ENCODE measurements at places on chromosomes 6 and 20. TPM values are rescaled to one million over a fixed set of nuclear protein-coding genes. Genes with fewer than 3 reads are reported as not detected.

UTRN gene
- total RNA-seq, result 140 TPM

DPPA5 gene
- not detected for total RNA-seq

HAO1 gene
- not detected for total RNA-seq

TFAP2D gene
- not detected for total RNA-seq

SLC35D3 gene
- 0.13 TPM for total RNA-seq

GRCh38 chr6:29509711-29510110 lies 22.0 kb upstream of the MAS1L start:
- H3K27ac ChIP-seq, result no peak overlapping the region
- H3K4me3 ChIP-seq, result no peak overlapping the region
- DNase-seq, result no peak
- no peaks in the 10 kb centered on the region for H3K36me3 ChIP-seq
- peaks cover 6% of the 10 kb centered on the region for H3K4me1 ChIP-seq
- H3K27me3 ChIP-seq, result no peaks in the 10 kb centered on the region

DNA sequence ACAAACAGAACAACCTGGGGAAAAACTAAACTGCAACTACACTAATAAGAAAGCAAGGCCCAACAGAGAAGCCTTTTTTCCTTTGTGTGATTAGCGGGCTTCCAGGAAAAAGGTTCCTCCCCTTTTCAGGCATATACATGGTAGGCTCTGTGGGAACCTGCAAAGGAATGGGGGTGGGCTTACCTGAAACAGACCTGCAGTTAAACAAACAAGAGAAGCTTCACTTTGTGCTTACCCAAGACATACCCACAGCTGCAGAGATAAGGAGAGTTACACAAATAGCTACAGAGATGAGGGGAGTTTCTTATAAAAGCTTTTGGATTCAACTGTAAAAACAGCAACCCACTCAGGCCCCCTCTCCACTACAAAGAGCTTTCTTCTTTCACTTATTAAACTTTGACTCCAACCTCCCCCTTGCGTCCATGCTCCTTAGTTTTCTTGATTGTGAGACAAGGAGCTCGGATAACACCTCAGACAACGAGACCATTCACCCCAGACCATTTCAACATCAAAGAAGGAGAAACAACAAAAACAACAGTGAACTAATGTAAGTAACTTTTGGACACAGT lies 30.9 kb downstream of the RNF146 start:
- no peak overlapping the region for H3K27ac ChIP-seq
- H3K27me3 ChIP-seq, result no peaks in the 10 kb centered on the region
- no peak overlapping the region for H3K4me3 ChIP-seq

GRCh38 chr20:36606158-36607066 lies 833 bp downstream of the RAB5IF start:
- H3K4me1 ChIP-seq, result peaks cover 35% of the 10 kb centered on the region
- H3K36me3 ChIP-seq, result peaks cover 42% of the 10 kb centered on the region
- H3K27ac ChIP-seq, result peak overlapping the region; percentile 95
- no peaks in the 10 kb centered on the region for H3K27me3 ChIP-seq
- H3K4me3 ChIP-seq, result peak overlapping the region; percentile 98

DNA sequence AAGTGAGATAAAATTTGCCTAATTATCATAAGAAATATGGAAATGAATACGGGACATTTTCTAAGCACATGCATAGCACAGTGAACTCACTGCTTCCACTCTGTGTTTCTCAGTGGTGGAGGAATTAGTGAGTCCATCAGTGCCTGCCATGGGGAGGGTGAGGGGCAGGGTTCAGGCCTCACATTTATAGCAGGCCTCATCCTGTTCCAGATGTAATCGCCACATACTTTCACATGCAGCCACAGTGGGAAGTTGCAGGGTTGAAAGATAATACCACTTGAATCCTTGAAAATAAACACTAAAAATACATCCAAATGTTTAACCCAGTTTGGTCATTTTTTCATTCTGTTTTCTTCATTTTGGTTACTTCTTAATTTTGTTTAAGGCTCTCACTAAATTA lies 29.9 kb upstream of the ANKEF1 start:
- H3K36me3 ChIP-seq, result no peaks in the 10 kb centered on the region
- H3K27ac ChIP-seq, result no peak overlapping the region
- DNase-seq, result no peak
- no peak overlapping the region for H3K4me3 ChIP-seq
- peaks cover 2% of the 10 kb centered on the region for H3K27me3 ChIP-seq
- H3K4me1 ChIP-seq, result no peaks in the 10 kb centered on the region

DNA sequence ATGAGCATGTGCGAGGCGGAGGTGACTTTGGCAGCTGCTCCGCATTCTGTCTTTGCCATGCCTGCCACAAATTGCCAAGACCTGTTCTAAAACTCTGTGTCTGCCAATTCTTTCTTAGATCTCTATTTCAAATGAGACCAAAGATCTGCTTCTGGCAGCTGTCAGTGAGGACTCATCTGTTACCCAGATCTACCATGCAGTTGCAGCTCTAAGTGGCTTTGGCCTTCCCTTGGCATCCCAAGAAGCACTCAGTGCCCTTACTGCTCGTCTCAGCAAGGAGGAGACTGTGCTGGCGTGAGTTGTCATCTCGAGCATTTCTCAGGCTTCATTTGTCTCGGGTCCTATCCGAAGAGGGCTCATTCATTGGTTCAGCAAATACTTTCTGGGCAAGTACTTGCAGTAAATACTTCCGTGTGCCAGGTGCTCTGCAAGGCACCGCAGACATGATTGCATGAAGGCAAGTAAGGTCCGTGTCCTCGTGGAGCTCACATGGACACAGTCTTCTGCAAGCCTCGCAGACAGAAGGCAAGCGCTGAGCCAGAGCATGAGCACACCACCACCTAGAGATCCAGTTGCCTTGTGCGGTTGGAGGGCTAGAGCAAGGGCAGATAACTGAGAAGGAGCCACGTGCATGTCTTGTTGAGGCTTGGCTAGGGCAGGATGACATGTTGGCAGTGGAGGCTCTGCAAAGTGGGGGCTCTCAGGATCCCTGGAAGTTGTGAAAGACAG lies 19.7 kb upstream of the MROH8 start:
- DNase-seq, result no peak
- no peak overlapping the region for H3K4me3 ChIP-seq
- H3K4me1 ChIP-seq, result peaks cover 19% of the 10 kb centered on the region
- H3K36me3 ChIP-seq, result peaks cover 63% of the 10 kb centered on the region
- no peaks in the 10 kb centered on the region for H3K27me3 ChIP-seq
- no peak overlapping the region for H3K27ac ChIP-seq

DNA sequence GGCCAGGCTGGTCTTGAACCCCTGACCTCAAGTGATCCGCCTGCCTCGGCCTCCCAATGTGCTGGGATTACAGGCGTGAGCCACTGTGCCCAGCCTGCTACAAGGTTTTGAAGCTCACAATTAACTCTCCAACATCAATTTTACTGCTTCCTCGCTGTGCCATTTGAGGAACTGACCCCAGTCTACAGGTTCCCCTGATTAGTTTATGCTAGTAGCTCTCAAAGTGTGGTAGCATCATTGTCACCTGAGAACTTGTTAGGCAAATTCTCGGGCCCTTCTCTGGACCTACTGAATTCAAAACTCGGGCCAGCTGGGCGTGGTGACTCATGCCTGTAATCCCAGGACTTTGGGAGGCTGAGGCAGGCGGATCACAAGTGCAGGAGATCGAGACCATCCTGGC lies 49.4 kb downstream of the MCUR1 start:
- no peaks in the 10 kb centered on the region for H3K36me3 ChIP-seq
- H3K27me3 ChIP-seq, result no peaks in the 10 kb centered on the region
- H3K4me1 ChIP-seq, result peaks cover 51% of the 10 kb centered on the region
- no peak for DNase-seq
- no peak overlapping the region for H3K4me3 ChIP-seq

- no peak for DNase-seq
- peaks cover 10% of the 10 kb centered on the region for H3K4me1 ChIP-seq
- no peak overlapping the region for H3K27ac ChIP-seq
- no peaks in the 10 kb centered on the region for H3K36me3 ChIP-seq
- H3K4me3 ChIP-seq, result no peak overlapping the region
Measured at GRCh38 chr6:71393471-71393870, 104.9 kb downstream of the OGFRL1 start.

GRCh38 chr20:58896820-58897219 lies 44.3 kb downstream of the GNAS start:
- H3K27ac ChIP-seq, result no peak overlapping the region
- no peak overlapping the region for H3K4me3 ChIP-seq
- H3K27me3 ChIP-seq, result no peaks in the 10 kb centered on the region
- peaks cover 79% of the 10 kb centered on the region for H3K36me3 ChIP-seq
- no peak for DNase-seq

GRCh38 chr6:45419571-45420082 lies 41.9 kb upstream of the SUPT3H start:
- peak; percentile 64 for DNase-seq
- peak overlapping the region; percentile 92 for H3K27ac ChIP-seq
- peaks cover 31% of the 10 kb centered on the region for H3K36me3 ChIP-seq
- peak overlapping the region; percentile 96 for H3K4me3 ChIP-seq
